ENCODE measurements at places on chromosomes 2 and 18.

DNA sequence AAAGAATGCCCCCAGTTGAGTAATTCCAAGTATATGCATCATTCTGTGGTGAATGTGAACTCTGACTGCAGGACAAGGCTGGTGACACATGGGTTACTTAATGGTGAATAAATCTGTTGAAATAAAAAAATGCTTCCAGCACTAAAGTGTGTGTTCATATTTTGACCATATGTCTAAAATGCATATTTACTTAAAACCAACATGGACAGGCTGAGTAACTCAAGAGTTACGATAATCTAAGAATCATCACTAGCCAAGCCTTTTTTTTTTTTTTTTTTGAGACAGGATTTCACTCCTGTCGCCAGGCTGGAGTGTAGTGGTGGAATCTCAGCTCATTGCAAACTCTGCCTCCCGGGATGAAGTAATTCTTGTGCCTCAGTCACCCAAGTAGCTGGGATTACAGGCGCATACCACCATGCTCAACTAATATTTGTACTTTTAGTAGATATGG, 47.1 kb upstream of the CCBE1 start:
- DNase-seq: no peak

GRCh38 chr2:239376942-239377531, 23.8 kb downstream of the HDAC4 start:
- no peak for DNase-seq

- no peak for DNase-seq
These were observed 244.5 kb downstream of the MEIS1 start for GRCh38 chr2:66679442-66679841.

DNA sequence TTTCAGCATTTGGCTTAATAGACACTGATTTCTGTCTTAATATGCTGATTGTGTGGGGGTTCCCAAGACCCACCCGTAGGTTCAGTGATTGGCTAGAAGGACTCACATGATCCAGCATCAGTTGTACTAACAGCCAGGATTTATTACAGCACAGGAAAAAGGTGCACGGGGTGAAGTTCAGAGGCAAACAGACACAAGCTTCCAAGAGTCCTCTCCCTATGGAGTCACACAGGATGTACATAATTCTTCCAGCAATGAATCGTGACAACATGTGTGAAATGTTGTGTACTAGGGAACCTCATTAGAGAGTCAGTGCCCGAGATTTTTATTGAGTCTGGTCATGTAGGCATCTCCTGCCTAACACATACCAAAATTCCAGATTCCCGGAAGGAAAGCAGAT, 52.8 kb downstream of the GALNT1 start:
- DNase-seq: no peak

DNA sequence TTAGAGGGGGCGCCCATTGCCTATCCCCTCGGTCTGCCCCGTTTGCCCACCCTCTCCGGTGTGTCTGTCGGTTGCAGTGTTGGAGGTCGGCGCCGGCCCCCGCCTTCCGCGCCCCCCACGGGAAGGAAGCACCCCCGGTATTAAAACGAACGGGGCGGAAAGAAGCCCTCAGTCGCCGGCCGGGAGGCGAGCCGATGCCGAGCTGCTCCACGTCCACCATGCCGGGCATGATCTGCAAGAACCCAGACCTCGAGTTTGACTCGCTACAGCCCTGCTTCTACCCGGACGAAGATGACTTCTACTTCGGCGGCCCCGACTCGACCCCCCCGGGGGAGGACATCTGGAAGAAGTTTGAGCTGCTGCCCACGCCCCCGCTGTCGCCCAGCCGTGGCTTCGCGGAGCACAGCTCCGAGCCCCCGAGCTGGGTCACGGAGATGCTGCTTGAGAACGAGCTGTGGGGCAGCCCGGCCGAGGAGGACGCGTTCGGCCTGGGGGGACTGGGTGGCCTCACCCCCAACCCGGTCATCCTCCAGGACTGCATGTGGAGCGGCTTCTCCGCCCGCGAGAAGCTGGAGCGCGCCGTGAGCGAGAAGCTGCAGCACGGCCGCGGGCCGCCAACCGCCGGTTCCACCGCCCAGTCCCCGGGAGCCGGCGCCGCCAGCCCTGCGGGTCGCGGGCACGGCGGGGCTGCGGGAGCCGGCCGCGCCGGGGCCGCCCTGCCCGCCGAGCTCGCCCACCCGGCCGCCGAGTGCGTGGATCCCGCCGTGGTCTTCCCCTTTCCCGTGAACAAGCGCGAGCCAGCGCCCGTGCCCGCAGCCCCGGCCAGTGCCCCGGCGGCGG, 1.7 kb downstream of the MYCN start:
- no peak for DNase-seq

- DNase-seq: no peak
These were observed 26.6 kb upstream of the NOSTRIN start for GRCh38 chr2:168775837-168776236.

- DNase-seq: no peak
These were observed 25.8 kb downstream of the LDAH start for GRCh38 chr2:20797096-20797495.

Measured in GM18507 (cell line).